ENCODE measurements at places on chromosomes 6 and 20.
A peak's percentile ranks its signal among the peaks of the same experiment; 100 is the strongest.

GRCh38 chr6:169714178-169714577 is 10.1 kb downstream of the PHF10 start:
- DNase-seq: no peak

- no peak for DNase-seq
Observed at GRCh38 chr6:129606664-129607063, 103.3 kb downstream of the ARHGAP18 start.

- DNase-seq: no peak
Observed at GRCh38 chr6:44457596-44457995, 70.1 kb downstream of the CDC5L start.

DNA sequence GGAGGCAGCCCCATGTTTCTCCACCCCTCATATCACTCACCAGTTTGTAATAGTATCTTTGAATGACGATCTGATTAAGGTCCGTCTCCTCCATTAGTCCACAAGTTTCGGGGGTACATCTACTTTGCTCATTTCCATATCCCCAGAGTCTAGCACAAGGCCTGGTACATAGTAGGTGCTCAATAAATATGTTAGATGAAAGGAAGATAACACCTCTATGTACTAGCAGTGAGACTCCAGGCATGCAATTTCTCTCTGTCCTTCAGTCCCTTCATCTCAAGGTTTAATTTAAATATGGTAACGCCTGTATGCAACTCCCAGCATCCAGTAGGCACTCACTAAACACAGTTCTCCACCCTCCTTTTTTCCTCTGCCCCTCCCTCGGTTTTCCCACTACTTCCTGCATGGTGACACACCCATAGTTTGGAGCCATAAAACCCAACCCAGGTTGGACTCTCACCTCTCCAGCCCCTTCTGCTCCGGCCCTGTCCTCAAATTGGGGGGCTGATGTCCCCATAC is 461 bp upstream of the HNF4A start:
- DNase-seq: no peak

DNA sequence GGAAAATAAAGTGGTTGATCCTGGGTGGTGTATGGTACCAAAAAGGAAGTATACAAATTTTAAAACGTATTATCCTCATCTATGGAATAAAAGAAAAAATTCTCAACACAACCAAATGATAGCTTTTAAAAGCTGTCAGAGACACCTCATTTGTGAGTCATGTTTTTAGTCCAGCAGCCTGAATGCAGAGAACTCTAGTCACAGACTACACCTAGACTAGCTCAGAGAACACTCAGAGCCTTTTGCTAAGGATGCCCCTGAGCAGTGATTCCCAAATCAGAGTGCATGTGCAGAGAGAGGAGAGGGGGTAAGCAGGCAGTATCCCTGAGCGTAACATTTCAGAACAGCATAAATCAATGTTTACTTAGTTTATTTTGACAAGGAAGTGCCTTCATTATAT is 809.3 kb downstream of the HACE1 start:
- DNase-seq: no peak

DNA sequence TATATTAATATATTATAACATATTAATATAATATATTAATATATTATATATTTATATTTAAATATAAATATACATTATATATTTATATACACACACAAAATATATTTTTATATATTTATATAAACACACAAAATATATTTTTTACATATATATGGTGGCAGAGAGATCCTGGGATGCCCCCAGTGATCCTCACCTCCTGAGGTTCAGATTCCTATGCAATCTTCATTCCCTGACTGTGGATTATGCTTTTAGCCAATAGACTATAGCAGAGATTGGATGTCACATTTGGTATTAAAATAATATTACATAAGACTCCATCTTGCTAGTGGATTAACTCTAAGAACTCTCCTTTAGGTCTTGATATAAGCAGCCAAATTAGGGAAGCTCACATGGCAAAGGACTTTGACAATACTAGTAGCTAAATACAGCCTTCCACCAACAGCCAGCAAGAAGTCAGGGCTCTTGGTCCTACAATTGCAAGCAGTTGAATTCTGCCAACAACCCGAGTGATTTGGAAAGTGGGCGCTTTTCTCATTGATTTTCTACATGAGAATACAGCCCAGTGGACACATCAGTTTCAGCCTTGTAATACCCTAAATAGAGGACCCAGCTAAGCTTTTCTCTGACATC is 681.0 kb downstream of the C6orf118 start:
- DNase-seq: no peak

DNA sequence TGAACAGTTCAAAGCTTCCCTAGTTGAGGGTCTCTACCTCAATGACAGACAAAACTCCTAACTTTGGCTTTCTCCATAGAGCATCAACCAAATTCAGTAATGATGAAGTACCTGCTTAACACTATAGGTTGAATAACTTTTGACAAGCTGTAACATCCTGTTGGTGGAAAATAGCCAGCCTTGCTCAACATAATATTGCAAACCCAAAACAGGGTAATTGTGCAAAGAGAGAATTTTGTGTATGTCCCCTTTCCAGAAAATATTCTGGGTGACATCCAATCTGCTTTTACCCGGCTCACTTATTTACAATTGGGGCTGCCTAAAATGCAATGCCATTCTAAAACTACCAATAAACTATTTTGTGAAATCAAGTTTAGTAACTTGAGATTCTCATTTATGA is 72.8 kb downstream of the ATXN1 start:
- no peak for DNase-seq

GRCh38 chr6:133062077-133062476 is 179.1 kb upstream of the EYA4 start:
- DNase-seq: no peak

DNA sequence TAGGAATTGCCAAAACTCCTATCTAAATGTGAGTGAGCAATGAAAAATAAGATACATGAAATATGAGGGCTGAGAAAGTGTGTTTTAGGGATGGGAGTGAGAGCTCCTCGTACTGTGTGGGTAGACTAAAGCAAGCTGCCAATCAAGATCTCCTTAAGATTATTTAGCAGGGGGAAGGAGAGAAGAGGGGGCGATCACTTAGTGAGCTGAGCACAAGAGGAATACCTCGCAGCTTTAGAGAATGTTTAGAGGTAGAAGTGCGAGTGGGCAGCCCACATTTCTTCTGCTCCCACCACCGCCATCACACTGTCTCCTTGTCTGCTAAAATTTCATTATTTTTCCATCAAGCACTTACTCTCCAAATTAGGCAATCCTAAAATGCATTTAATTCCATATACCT is 312.6 kb downstream of the ALDH8A1 start:
- no peak for DNase-seq

DNA sequence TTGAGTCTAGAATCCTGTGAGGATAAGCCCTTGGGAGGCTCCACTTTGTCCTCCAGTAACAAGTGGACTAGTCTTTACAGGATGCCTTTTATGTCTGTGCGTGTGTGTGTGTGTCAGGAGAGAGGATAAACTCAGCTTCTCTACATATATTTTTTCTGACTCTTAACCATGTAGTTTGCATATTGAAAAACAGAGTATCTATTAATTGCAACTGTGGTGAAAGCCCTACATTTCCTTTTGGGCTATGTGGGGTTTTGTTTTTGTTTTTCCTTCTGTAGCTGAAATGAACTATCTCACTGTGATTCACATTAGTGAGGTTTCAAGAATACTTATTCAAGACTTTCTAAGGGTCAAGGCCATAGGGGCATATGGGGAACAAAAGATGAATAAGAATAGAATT is 17.7 kb downstream of the TPBG start:
- no peak for DNase-seq

- DNase-seq: no peak
Observed at GRCh38 chr6:119541132-119541905, 191.8 kb upstream of the MAN1A1 start.

- DNase-seq: no peak
Observed at GRCh38 chr20:18046535-18046934, 11.2 kb downstream of the OVOL2 start.

DNA sequence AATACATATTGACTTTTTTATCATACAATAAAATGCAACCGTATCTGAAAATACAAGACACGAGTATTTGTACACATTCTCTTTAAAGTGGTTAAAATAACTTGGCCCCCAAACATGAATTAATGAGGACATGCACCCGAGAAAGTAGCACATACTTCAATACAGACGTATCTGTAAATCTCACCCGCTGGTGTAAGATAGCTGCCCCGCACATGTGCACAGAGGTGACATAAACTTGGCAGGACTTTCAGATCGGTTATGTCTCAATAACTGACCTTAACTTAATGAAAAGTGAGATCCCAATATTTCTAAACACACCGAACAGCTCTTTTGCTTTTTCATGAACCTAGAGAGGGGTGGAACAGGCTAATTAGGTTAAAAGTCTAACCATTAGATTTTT is 91.5 kb upstream of the RPS6KA2 start:
- DNase-seq: no peak

GRCh38 chr6:41548098-41548840 is 2.1 kb downstream of the FOXP4 start:
- DNase-seq: peak; percentile 55

GRCh38 chr6:142914937-142915697 is 29.9 kb downstream of the HIVEP2 start:
- peak; percentile 39 for DNase-seq

GRCh38 chr6:21476112-21476511 is 117.4 kb upstream of the SOX4 start:
- no peak for DNase-seq

- DNase-seq: no peak
Observed at GRCh38 chr6:127436578-127437110, 22.5 kb downstream of the KIAA0408 start.

GRCh38 chr6:3286641-3287171 is 28.0 kb downstream of the PSMG4 start:
- no peak for DNase-seq

- no peak for DNase-seq
Observed at GRCh38 chr6:14269436-14269835, 151.9 kb downstream of the CD83 start.

GRCh38 chr20:38685853-38686473 is 38.3 kb upstream of the SLC32A1 start:
- DNase-seq: peak; percentile 27

- DNase-seq: no peak
Observed at GRCh38 chr6:71855406-71855805, 30.9 kb upstream of the RIMS1 start.

GRCh38 chr20:49483018-49483695 is 689 bp upstream of the KCNB1 start:
- DNase-seq: no peak

DNA sequence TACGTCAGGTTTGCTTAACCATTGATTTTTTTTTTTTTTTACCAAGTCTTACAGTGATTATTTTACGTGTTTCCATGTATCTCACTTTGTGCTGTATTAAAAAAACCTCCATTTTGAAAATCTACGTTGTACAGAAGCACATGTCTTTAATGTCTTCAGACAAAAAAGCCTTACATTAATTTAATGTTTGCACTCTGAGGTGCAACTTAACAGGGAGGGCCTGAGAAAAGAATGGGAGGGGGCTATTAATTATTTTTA is 8.4 kb downstream of the LOC128125822 start:
- no peak for DNase-seq

GRCh38 chr6:56766806-56767178 is 124.1 kb upstream of the DST start:
- no peak for DNase-seq
